ENCODE measurements at places on chromosomes 1 and 21. TPM values are rescaled to one million over a fixed set of nuclear protein-coding genes. Genes with fewer than 3 reads are reported as not detected.

GRCh38 chr1:63831409-63831808 lies 57.6 kb downstream of the ROR1 start:
- no peak for DNase-seq

The SLC44A5 gene
- total RNA-seq, result 0.24 TPM

GRCh38 chr1:220922951-220923350 lies 43.7 kb downstream of the HLX start:
- no peak for DNase-seq

DNA sequence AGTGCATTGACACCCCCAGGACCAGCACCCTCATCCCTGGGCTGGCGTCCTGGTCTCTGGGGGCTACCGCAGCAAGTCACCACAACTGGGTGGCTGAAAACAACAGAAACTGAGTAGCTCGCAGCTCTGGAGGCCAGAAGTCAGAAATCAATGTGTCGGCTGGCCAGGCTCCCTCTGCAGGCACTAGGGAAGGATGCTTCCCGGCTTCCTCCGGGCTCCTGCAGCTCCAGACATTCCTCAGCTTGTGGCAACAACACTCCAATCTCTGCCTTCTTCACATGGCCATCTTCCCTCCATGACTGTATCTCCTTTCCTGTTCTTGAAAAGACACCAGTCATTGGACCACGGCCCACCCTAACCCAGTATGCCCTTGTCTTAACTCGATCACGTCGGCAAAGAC lies 224.2 kb downstream of the NPHP4 start:
- DNase-seq, result no peak

- DNase-seq, result no peak
Observed at GRCh38 chr1:168472223-168472622, 71.6 kb downstream of the XCL2 start.

GRCh38 chr1:53148123-53148522 lies 5.7 kb upstream of the SLC1A7 start:
- no peak for DNase-seq

DNA sequence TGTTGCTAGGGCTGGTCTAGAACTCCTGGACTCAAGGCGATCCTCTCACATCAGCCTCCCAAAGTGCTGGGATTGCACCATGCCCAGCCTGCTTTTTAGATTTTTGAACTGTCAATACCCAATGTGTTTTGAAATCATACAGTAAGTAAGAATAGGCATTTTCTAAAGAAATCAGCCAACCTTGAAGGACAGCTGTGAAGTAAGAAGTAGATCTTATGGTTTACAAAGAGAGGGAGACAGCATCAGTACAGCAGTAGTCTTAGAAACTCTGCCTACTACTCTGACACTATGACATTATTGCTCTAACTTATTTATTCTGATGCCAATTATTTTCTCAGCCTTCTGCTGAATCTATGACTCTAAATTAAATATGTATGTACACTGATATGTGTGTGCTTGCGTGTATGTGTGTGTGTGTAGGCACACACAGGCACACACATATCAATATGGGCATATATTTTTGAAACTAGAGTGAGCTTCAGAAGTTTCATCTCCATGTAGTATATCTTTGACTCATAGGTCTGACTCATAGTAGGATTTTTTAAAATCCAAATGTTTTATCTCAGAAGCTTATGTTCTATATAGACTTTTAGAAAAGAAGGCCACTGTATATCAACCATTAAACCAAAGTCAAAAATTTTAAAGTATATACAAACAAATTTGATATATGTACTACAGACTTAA lies 140.4 kb downstream of the COL24A1 start:
- DNase-seq, result no peak

GRCh38 chr1:222613627-222614026 lies 4.3 kb upstream of the MIA3 start:
- DNase-seq, result no peak

DNA sequence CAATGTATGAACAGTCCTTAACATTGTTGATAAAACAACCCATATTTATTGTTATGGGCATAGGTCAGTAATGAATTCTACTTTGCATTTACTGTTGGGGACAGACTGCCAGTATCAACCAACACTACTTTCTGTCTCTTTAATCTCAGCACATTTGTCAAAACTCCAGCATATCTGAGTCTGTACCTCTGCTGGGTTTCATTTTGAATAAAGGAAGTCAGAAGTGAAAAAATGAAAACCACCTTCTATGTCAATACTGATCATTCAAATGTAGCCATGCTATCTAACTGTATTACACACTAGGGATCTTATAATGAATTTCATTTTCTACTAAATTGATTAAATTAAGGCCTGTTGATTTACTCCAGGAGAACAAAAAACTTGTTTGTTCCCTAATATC lies 24.2 kb upstream of the CXADR start:
- DNase-seq, result no peak

The PLXNA2 gene
- total RNA-seq, result 1.1 TPM

The C2CD4D gene
- total RNA-seq, result 1.9 TPM

The GPR89B gene
- total RNA-seq, result 16.3 TPM

The TCHH gene
- total RNA-seq, result 0.09 TPM

GRCh38 chr21:41664881-41665765 lies 101.7 kb downstream of the RIPK4 start:
- DNase-seq, result no peak

- DNase-seq, result no peak
Observed at GRCh38 chr1:21246905-21247642, 43.2 kb downstream of the ECE1 start.

The PRAMEF27 gene
- not detected for total RNA-seq

- DNase-seq, result no peak
Observed at GRCh38 chr21:32413015-32413504, 554 bp downstream of the EVA1C start.

DNA sequence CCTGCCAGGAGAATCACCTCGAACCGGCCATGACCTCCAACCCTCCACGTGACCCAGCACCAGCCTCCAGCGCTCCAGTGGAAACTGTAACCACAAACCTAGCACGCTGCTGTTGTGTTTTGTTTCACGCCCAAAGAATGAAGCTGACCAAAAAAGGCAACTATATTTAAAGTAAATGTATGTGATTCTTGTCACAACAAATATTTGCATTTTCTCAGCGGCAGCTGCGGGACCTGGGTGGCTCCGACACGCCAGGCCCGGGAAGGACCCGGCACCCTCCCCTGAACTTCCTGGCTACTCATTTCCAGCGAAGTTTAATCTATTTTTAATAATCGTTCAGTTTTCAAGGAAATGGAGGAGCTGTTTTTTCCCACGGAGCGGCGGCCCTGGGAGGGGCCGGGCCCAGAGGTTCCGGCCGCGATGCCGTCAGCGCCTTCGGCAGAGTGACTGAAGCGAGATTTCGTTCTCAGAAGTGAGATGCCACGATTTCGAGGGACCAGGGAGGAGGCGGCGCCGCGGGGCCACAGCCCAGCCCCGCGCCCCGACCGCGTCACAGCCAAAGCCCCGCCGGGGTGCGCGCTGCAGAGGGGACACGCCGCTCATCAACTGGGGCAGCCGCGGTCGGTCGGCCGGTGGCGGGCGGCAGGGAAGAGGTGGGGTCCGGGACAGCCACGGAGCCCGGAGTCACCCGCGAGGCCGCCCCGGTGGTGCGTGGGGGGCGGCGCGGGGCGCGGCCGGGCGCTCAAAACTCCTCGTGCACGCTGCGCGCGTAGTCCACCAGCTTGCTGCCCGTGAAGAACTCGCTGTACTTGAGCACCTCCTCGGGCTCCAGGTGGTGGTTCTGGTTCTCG lies 3.0 kb upstream of the TNFRSF4 start:
- no peak for DNase-seq

- no peak for DNase-seq
Observed at GRCh38 chr1:75274920-75275506, 140.8 kb downstream of the LHX8 start.

The CLCNKB gene
- total RNA-seq, result not detected

DNA sequence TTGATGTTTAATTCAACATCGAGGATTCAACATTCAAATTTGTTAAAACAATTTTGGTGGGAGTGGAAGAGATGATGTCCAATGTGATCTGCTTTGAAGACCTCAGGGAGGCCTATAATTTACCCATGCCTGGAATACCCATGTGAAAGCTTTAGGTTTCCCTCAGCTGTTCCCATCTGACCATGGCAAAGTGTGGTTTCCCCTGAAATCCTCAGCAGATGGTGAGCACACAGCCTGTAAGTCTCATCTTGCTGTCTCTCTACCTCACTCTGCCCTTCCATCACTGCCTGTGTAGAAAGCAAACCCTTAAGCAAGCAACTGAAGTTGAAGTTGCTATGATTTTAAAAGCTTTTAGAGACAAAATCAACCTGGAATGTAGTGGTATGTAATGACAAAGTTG lies 80.1 kb upstream of the ATF3 start:
- DNase-seq, result no peak

The NUAK2 gene
- total RNA-seq, result 4.7 TPM

DNA sequence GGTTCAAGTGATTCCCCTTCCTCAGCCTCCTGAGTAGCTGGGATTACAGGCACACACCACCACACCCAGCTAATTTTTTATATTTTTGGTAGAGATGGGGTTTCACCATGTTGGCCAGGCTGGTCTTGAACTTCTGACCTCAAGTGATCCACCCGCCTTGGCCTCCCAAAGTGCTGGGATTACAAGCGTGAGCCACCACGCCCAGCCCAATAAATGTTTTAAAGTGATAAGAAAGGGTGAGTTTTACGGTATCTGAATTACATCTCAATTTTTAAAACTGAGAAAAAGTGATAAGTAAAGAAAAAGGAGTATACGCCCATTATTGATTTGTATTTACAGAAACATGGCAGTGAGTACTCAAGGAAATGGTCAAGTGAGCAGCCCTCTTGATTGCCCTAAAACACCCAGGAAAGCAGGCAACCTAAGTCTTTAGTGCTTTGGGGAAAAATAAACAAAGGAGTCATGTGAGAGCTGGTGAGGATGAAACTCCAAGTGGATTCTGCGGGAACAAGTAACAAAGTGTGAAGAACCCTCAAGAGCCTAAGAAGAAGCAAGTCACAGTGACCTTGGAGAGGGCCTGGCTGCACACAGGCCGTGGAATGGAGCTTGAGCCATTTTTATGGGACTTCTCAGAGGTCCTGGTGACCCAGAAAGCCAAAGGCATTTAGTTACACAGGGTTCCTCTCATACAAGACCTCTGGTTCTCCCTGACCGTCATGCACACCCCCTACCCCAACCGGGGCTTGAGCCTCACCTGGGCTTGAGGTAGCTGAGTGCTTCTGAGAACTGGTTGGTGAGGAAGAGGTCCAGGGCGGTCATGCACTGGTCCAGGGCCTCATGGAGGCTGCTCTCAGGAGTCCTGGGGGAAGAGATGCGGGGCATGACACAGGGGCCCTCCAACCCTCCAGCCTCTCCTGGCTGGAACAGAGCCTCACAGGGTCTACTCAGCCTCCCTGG lies 9.1 kb downstream of the TTC39A start:
- no peak for DNase-seq
